ENCODE measurements at places on chromosomes 2 and 18. TPM values are rescaled to one million over a fixed set of nuclear protein-coding genes. Genes with fewer than 3 reads are reported as not detected.

C2orf80 gene
- total RNA-seq, result not detected

GRHL1 gene
- total RNA-seq, result 0.30 TPM

ARHGAP25 gene
- total RNA-seq, result 0.91 TPM

TMEM163 gene
- total RNA-seq, result 0.42 TPM

DUSP2 gene
- total RNA-seq, result 17.0 TPM

TUBB8B gene
- not detected for total RNA-seq

GALNT13 gene
- total RNA-seq, result 3.8 TPM

PAX3 gene
- 21.6 TPM for total RNA-seq

GALNT14 gene
- 27.8 TPM for total RNA-seq

PDE1A gene
- total RNA-seq, result not detected

CDKL4 gene
- not detected for total RNA-seq

TRIM43 gene
- total RNA-seq, result 0.29 TPM

SLC14A1 gene
- total RNA-seq, result 22.7 TPM

CRYGB gene
- total RNA-seq, result not detected

CAPN14 gene
- total RNA-seq, result 0.98 TPM

SOWAHC gene
- total RNA-seq, result 12.4 TPM

PUS10 gene
- total RNA-seq, result 2.1 TPM

MC5R gene
- 0.32 TPM for total RNA-seq

CTDP1 gene
- 13.9 TPM for total RNA-seq

SALL3 gene
- not detected for total RNA-seq

FASTKD1 gene
- total RNA-seq, result 3.6 TPM

SERPINB13 gene
- total RNA-seq, result not detected
